ENCODE measurements at places on chromosomes 6 and 20. TPM values are rescaled to one million over a fixed set of nuclear protein-coding genes. Genes with fewer than 3 reads are reported as not detected.

The ADGRF1 gene
- total RNA-seq, result not detected

The FAM209B gene
- total RNA-seq, result 1.9 TPM

The C2 gene
- 3.4 TPM for total RNA-seq

The APOM gene
- total RNA-seq, result 2.6 TPM

The NR2E1 gene
- not detected for total RNA-seq

DNA sequence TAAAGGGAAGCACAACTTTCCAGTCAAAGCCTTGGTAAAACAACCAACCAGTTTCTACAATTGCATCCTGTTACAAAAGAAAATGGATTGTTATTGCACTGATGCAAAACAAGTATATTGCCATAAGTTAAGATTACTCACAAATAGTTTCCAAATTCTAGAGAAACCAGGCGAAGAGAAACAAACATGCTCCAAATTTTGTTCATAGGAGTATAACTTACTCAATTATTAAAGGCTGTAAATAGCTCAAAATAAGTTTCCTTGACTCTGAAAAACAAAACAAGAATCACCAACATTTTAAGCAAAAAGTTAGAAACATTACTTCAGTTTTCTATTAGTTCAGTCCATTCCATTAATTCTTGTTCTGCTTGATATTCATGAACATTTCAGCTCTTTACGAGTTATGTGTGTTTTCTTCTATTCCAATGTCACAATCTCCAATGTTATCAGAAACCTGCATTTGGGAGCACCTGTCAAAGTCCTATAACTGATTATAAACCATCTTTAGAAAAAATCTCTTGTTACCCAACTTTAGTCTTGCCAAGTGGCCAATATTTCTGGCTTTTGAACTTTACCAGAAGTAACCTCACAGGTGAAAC, 137.9 kb upstream of the THBS2 start:
- no peak for DNase-seq

DNA sequence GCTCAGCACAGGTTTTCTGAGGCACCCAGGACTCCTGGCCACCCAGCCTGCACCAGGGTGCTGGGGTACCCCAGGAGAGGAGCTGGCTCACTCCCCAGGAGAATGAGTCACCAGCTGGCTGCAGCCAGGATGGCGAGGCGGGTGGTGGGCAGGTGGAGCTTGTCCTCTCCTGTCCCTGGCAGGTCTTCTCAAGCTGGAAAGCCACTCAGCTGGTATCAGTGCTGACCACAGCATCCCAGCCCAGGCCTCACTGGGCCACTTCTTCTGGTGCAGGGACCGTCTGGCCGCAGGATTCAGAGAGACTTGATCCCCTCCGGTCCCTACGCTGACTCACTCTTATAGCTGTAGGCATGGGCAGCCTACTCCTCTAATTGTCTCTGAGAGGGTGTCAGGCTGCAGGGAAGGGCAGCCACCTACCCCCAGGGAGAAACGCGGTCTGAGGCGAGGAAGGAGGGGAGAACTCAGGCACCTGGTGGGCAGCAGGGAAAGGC, 22.2 kb downstream of the TFEB start:
- no peak for DNase-seq

DNA sequence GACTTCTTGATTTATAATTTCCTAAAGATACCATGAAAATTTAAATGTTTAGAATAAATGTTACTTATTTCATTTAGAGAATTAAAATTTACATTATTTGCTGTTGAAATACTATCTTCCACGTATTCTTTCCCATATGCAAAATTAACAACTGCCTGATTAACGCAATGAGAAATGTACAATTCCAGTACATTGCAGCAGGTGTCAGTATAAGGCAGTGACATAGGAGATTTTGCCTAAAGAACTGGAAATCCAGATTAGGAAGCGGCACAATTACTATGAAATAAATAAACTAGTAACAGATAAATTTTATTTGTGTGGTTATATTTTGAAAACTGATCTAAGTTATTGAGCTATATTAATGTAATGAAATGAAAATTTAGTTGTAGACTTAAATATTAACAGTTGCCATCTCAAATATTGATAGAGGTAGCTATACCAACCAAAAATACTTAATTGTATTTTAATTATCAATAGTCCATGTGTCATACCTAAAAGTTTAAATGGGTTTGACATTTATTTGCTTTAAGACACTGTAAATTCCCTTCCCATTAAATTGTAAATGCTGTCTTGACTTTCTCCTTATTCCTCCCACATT, 300.2 kb downstream of the UTRN start:
- peak; percentile 31 for DNase-seq

DNA sequence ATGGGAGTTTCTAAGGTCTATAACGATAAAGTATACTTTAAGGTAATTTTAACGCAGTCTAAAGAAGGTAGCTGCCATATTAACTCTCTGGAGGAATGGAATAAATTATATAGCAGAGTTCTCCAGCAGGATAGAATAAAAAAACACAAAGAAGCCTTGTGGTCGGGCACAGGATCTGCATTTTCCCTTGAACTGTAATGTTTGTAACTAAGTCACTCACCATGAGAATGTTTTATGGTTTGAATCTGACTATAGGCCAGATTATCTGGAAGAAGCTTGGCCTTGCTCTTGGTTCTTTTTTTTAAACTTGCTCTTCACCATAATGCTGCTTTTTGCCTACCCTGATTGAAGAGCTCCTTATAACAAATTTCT, 238.8 kb upstream of the NOX3 start:
- no peak for DNase-seq

- no peak for DNase-seq
Observed at GRCh38 chr20:54208548-54209176, 775 bp downstream of the PFDN4 start.
